ENCODE measurements at places on chromosomes 6 and 20.

DNA sequence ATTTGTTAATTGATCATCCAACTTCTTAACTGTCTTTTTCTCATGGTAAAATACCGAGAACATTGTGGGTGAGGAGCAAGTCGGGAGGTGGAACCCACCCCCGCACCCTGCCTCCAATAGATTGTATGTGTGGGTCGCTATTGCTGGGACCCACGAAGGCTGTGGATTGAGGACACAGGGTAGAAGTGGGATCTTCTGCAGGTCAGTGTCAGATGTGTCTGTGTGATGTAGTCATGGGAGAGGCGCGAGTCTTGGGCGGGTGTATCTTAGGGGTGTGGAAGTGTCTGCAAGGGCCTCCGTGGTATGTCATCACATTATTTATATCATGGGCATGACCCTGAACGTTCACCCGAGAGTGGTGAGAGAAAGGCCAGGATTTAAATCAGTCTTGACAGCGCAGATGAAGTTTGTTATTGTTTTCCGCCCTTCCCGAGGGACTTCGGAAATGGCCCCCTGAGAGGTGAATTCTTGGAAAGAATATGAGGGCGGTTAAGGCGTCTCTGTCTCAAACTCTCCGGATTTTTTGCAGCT is 472 bp upstream of the PAQR8 start:
- peak; percentile 29 for DNase-seq

DNA sequence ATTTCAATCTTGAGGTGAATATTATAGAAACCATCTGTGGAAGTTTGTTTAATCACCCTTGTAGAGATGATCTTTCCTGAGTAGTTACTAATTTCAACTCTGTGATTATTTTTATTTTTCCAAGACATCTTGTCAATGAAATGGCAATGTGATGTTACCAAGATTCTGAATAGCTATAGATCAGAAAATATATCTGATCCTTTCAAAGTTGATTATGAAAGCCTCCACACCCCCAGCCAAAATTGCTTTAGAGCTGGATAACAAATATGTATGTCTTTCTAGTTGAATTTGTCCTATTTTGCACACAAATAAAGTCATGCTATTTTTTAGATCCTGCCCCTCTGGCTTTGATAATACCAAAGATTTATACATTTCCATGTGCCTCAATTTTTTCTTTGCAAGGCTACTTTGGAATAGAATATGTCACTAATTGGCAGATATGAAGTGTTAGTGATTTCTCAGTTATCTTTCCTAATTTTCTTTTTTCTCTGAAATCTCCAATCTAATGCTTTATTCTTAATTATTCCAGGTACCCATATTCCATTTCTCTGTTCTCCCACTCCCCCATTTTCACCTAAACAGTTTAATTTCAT is 5.0 kb downstream of the SIM1 start:
- no peak for DNase-seq

DNA sequence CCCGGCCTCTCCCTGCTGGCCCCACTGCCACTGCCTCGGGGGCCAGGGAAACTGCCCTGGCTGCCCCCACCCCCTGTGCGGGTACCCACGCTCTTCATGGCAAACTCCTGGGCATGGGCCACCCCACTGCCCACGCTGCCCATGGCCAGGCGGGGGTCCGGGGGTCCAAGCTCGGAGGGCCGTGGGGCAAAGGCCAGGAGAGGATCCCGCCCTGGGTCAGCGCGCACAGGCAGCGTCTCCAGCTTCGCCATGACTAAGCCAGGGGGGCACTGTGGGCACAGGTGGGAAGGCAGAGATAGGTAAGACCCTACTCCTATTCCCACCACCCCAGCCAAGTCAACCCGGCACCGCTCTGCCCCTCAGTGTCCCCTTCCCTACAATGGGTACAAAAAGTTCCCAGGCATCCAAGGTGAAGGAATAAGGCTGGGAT is 6.4 kb downstream of the LZTS3 start:
- no peak for DNase-seq

DNA sequence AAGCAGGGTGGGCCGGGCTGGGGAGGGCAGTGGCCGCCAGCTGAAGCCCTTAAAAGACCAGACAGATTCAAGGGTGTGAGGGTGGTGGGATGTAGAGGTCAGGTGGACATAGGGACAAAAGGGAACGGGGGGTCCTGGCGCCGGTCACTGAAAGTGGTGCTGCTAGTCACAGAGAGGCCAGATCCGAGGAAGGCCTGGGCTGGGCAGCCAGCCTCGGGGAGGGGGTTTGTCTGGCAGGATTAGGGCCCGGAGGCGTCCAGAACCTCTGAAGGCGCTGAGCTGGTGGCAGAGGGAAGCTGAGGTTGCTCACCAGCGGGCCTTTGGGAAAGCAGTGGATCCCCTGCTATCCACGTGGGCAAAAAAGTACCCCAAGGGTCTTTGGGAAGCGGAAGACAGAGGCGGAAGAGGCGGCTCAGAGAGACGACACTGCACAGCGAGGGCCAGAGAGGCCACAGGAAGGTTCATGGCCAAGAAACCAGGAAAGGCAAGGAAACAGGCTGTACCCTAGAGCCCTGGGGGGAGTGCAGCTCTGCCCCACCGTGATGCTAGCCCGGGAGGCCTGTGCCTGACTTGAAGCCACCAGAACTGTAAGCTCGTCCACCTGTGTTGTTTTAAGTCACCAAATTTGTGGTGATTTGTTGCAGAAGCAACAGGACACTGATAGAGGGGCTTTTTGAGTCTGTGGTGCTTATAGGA is 106.0 kb downstream of the TMEM242 start:
- DNase-seq, result no peak
